ENCODE measurements at places on chromosomes 1 and 21.
A peak's percentile ranks its signal among the peaks of the same experiment; 100 is the strongest.

GRCh38 chr1:164644774-164645644 is 86.0 kb downstream of the PBX1 start:
- no peak for DNase-seq

DNA sequence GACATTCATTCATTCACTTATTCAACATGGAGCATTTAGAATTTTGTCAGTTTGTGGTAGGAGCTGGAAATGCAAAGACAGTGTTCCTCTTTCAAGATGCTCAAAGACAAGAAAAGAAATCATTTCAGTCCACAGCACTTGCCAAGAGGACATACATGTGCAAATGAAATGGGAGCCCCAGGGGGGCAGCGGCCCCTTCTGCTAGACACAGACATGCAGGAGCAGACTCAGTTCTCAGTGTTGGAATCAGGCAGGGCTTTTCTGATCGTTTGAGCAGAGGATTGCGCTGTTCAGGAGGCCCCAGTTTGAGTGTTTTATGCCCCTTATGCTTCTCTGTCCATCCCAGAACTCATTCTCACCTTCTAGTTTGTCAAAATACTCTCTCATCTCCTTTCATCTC is 35.6 kb upstream of the VASH2 start:
- no peak for DNase-seq

DNA sequence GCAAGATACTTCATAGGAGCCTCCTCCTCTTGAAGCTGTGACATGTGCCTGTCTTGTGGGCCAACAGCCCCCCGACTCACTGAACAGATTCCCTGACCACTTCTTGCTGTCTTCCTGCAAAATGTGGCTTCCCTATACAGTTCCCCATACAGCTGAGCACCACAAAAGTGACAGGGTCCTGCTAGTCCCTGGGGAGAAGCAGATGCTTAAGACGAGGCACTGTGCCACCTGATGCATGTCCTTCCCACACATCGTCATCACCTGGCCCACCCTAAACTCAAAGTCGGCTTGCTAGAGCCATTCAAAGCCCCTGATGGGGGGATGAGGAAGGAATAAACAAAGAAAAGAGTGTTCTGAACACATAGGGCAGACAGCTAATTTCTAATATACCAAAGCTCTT is 29.2 kb upstream of the ETV3 start:
- no peak for DNase-seq

- DNase-seq, result no peak
Measured at GRCh38 chr1:172810480-172811175, 151.7 kb downstream of the FASLG start.

DNA sequence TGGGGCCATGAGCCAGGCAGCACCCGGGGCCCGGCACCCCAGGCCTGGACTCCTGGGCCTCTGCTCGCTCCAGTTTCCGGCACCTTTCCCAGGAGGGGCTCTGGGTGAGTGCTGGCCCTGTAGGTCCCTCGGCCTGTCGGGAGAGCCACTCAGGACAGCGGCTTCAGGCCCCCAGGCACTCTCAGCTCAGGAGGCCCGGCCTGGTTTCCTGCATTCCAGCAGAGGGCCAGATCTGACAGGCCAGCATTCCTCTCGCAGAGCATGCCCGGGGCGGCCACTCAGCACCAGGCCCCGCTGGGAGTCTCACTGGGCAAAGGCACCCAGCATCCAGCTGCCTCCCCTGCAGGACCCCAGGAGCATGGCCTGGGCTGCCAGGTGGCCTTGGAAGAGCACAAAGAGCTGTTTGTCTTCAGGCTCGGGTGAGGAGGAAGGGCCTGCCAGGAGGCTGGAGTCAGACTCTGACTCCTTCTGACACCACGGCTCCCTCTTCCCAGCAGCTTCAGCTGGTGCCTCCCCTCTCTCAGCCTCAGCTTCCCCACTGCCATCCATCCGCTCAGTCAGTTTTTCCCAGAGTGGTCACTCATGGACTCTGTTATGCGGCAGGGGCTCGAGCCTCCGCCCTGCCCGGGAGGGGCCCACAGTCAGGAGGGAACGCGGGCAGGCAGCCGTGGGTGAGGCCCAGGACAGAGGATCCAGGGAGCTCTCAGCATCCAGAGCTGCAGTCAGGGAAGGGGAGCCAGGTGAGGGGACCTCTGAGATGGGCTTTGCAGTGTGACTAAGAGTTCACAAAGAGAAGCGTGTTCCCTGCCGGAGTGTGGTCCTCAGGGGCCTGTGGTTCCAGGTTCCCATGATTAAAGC is 51.7 kb downstream of the WNT9A start:
- no peak for DNase-seq

DNA sequence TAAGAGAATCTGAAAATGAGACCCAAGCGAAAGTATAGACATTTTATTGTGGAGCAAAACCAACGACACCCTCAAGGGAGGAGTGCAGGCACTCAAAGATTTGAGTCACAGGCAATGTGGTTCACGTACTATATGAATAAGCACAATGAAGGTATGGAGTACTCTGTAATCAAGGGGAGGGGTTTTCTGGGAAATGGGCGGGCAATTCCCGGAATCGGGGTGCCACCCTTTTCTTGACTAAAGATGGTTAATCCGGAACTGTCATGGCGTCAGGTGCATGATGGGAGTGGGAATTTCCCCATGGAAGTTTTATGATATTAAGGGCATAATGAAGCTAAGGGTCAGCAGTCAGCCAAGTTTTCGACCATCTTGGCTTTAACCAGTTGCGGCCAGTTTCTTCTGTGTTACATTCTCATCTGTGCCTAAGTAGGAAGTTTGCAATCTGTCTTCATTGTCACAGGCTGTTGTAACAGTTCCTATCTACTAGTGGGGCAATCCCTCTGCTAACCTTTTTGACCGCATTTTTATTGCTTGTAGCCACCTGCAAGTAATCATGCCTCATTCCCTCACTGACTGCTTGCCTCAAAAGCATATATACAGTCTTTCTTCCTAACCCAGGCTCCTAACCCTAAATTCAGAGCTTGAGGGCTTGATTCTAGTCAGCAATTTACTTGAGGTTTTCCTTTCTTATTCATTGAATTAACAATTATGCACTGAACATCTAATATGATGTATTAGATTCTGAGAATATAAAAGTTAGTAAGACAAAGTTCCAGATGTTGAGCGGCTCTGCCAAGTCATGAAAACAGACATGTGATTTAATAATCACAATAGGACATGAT is 775 bp upstream of the AIM2 start:
- DNase-seq, result no peak

DNA sequence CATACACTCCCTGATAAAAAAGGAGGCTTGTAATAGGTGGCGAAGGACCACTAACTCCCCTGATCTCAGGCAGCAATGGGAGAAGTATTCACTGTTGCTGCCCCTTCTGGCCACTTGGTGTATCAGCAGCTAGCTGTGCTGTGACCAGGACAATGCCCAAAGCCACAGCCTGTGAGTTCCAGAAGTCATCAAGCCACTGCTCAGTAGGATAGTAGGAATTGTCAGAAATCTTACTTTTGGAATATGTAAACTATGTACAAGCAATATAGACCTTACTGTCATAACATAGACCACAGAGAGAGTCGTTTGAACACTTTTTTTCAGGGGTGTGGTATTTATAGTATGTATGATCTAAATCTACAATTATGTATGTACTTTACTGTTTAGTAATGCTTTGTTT is 248.3 kb upstream of the CAMK1G start:
- DNase-seq, result peak; percentile 13

DNA sequence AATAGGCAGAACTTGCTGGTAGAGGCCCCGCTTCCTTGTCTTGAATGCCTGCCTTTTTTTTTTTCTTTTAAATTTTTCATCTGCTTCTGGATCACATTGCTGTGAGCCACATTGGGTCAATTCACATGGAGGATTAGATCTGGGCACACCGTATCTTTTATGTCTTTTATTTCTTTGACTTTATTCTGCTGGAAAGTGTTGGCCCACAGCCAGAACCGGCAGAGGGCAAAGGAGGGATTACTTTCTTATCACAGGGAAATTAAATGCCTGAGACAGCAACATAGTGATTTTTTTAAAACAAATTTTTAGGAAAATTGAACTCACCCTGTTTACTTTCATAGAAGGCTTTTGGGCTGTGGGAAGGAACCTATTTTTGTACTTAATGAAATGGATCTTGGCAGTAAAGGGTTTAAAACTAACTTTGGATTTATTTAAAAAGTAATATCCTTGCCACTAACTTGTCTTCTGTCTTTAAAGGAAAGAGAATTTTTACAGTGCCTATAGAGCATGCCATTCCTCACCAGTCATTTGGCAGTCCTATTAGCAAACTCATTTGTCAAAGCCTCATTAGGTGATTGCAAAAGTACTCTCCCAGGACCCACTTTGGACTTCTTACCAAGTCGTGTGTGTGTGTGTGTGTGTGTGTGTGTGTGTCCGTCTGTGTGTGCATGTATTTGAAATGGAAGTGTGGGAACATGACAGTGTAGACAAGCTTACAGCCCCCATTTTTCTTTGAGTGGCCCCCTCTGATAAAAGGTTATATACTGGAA is 68.4 kb downstream of the ST6GALNAC3 start:
- no peak for DNase-seq

DNA sequence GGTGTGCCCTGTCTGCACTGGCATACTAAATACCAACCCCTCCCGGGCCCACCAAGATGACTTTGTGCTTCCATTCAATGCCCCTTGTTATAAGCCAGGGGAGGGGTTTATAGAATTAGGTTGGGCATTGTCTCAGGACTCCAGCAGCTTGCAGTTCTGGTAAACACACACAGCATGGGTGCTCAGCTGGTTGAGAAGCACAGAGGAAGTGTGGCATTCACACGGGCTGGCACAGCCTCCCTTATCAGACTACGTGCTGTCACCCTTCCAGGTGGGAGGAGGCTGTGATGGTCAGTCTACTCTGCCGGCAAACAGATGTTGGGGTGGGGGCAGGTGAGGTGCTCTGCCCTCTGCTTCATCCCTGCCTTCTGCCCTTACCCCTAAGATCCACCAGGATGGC is 15.0 kb upstream of the SLC6A17 start:
- no peak for DNase-seq

DNA sequence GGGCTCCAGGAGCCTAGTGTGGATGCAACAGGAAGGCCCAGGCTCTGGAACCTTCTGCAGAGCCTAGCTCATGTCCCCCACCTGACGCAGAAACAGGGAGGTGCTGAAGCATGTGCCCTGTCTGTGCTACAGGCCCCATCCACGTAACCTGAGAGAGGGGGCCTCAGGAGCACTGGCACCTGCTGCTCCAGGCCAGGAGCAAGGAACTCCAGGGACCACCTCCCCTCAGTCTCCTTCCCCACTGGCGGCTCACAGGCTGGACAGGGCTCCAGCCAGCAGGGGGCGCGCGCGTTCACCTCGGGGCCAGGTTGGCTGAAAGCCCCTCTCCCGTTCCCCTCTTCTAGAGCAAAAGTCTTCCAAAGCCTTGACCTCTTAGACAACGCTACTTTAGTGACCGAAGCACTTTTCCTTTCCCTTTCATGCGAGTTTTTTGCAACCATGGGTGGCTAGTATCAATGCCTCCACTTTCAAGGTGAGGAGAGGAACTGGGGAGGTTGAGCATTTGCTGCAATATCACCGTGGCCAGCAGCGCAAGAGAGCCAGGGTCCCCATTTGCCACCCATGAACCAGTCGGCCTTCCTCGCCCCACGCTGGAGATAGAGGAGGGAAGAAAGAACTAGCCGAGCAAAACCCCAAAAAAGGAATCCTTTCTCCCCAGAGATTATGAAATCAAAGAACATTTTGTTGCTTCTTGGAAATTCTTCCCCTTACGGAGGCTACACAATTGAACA is 52.4 kb upstream of the GPR157 start:
- no peak for DNase-seq

- no peak for DNase-seq
Measured at GRCh38 chr1:58618303-58618702, 41.3 kb upstream of the TACSTD2 start.

- DNase-seq, result no peak
Measured at GRCh38 chr21:39504230-39504629, 52.5 kb downstream of the SH3BGR start.

GRCh38 chr1:80369780-80370179 is 1363.2 kb upstream of the ADGRL4 start:
- no peak for DNase-seq

DNA sequence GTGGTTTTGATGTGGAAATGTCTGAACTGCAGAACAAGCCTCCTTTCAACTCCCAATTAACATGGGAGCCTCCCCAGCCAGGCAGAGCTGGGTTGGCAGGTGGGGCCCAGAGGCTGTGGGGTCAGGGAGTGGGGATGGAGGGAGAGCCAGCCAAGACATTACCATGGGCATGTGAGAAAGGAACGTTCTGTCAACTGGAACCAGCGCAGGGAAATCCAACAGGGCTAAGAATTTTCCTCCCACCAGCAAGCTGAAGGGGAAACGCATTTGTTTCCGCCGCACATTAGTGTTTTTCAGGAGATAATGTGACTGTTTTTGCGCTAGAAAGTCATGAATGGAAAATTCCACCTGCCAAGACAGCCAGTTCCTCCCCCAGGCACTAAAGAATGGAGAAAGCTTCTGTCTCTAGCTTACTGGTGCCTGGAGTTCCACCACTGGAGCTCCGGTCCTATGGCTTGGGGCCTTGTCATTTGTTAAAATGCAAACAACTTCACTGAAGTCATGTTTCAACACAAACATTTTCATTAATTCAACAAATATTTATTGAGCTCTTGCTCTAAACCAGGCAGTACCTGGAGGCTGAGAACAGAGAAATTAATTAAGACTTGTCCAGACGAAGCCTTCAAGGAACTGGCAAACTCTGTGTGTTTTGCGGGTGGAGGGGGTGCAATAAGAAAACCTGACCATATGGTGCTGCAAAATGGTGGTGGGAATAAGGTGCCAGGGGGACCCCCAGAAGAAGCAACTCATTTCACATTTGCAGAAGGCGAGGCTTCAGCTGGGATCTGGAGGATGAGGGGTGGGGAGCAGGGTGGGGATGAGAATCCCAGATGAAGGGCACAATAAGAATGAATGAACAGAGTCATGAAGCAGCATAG is 305.1 kb downstream of the MATN1 start:
- no peak for DNase-seq

DNA sequence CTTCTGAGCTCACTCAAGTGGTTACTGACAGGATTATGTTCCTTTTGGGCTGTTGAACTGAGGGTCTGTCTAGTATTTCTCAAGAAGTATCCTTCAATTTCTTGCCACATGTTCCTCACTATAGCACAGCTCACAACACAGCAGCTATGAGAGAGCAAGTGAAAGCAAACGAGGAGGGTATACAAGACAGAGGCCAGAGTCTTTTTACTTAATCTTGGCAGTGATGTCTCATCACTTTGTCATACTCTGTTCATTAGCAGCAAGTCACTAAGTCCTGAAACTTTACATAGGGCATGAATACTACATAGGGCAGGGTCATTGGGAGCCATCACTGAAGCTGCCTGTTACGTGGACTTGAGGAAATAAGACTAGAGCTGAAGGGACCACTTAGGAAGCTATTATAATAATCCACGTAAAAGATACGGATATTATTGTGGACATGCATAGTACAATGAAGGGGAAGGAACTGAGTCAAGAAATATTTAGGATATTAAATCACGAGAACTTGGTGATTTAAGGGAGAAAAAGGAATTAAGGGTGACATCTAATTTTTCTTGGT is 63.7 kb downstream of the SLC30A7 start:
- no peak for DNase-seq

DNA sequence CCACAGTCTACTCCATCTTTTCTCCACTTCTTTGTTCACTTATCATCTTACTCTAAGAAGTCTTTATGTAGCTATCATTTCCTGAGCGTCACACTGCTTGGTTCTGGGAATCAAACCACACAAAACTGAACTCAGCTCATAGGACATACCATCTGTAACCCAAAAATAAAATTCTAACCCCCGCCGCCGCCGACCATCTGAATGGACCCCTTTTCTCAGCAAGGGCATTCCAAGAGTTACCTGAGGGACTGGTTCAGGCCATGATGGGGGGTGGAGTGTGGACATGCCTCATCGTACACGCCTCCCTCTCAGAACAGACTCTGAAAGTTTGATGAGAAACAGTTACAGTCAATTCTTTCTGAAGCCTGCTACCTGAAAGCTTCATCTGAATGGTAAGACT is 12.6 kb upstream of the CHI3L2 start:
- DNase-seq, result no peak
